ENCODE measurements at places on chromosomes 12 and 14.

DNA sequence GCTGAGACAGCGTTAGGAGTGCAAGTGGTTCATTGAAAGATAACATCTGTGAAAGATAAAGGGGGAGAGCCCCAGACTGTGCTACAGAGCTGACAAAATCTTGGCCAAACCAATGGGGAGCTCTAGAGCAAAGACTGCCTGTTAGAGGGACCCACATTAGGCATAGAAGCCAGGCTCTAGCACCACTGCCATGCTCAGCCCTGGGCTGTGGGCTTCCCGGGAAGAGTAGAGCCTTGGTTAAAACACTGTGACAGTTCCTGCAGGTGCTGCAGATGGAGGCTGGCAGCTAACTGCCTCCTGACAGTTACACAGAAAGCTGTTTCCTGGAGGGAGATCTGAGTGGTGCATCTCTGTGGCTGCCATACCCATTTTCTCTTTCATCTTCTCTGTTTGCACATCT, 23.0 kb downstream of the TSHR start:
- DNase-seq = no peak

DNA sequence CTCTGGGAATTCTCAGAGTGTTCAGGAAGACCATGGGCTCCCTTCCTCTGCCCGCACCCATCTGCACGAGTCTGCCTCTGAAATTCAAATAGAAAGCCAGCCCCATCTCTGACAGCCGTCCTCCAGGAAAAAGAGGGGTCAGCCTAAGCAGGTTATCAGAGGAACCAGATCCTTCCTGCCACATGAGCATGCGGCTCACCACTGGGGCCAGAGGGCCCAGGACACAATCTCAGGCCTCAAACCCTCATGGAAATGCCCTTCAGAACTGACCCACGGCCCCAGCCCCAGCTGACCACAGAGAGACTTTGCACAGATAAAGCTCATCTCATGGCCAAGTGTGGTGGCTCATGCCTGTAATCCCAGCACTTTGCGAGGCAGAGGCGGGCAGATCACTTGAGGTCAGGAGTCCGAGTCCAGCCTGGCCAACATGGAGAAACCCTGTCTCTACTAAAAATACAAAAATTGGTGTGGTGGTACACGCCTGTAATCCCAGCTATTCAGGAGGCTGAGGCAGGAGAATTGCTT, 23.2 kb downstream of the PXN start:
- no peak for DNase-seq

DNA sequence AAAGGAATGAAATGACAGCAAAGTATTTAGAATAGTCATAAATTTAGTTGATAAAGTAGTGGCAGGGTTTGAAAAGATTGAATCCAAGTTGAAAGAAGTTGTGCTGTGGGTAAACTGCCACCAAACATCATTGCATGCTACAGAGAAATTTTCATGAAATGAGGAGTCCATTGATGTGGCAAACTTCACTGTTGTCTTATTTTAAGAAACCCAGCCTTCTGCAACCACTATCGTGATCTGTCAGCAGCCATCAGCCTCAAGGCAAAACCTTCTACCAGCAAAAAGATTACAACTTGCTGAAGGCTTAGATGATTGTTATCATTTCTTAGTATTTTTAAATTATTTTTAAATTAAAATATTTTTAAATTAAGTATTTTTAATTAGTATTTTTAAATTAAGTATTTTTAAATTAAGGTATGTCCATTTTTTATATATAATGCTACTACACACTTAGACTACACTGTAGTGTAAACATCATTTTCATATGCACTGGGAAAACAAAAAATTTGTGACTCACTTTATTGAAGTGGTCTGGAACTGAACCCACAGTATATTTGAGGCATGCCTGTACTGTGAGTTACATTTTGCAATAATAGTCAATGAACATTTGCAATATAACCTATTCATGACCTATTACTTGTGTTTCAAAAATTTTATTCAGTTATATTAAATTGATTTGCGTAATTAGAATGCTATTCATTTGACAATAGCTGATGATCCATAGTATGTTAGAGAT, 67.2 kb upstream of the SYT1 start:
- no peak for DNase-seq

GRCh38 chr12:34108405-34108803, 86.1 kb downstream of the ALG10 start:
- DNase-seq = no peak

- no peak for DNase-seq
Observed at GRCh38 chr14:53409289-53409688, 256.2 kb upstream of the DDHD1 start.

- no peak for DNase-seq
Observed at GRCh38 chr12:58887068-58887467, 33.2 kb downstream of the LRIG3 start.

DNA sequence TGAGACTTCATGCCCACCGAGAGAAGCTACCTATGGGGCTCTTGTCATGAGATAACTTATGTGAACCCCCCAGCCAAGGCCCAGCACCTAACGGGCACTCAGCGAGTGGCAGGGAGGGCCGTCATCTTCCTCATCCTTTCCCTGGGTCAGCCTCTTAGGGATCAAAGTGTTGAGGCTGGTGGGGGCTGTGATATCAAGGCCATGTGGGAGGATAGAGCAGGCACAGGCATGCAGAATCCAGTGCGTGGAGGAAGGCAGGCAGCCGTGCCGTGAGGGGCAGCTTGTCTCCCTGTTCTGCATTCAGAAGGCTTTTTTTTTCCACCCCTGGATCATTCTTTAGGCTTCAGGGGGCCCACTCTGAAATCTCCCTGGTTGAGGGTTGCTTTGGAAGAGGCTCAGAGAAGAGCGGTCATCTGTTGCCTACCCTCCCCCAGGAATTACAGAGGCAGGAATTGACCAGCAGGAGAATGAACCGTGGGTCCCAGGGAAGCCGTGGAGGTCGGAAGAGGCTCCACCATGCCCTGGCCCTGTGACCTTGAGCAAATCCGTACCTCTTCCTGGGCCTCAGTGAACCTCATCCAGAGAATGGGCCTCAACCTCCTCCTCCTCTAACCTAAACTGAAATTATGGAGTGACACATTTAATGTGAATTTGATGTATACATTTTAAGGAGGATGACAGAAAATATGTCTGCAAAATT, 62.8 kb downstream of the BEGAIN start:
- no peak for DNase-seq
